GM10248 (cell line): ENCODE measurements at places on chromosomes 12 and 14.

DNA sequence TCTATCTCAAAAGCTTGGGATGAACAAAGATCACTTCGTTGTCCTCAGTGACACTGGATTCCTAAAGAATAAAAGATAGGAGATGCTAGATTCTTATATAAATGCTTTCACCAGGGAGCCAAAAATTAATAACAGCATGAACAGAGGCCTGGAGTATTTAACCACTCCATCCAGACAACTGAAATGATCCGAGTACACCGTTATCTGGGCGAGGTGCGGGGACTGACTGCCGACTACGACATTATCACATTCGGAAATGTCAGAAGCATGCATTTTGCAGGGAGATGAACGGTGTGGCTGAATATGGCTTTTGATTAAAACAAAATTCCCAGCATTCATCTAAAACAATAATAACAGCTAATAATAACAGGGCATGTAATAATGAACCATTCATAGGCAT is 56.6 kb downstream of the TRPV4 start:
- no peak for DNase-seq

GRCh38 chr12:39620659-39621658 is 1.4 kb upstream of the ABCD2 start:
- DNase-seq, result peak; percentile 42

DNA sequence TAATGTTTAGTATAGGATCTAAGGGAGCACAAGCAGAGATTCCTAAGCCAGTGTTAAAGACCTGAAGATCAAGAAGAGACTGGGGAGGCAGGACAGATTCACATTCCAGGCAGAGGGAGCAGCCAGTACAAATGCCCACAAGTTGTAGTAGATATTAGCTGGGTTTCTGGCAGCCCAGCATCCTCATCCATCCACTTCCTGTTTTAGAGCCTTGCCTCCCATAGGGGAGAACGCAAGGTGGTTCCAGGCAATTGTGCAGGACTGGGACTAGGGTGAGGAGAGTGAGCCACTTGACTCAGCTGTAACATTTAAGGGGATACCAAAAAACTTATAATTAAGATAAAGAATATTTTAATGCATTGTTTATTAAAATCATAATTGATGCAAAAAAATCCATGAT is 71.3 kb upstream of the PSMA6 start:
- no peak for DNase-seq

DNA sequence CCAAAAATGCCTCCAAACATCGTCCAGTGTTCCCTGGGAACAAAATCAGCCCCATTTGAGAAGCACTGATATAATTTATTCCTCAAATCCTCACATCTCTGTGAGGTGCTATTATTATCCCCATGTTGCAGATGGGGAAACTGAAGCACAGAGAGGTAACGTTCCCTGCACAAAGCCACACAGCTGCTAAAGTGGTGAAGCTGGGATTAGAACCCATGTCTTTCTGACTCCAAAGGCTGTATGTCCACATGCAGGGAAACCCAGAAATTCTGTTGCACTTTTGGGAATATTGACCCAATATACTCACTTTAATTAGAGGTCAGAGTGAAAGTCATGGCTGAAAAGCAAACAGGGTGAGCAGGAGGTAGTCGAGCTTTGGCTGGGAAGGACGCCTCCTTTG is 19.1 kb upstream of the WSCD2 start:
- no peak for DNase-seq

DNA sequence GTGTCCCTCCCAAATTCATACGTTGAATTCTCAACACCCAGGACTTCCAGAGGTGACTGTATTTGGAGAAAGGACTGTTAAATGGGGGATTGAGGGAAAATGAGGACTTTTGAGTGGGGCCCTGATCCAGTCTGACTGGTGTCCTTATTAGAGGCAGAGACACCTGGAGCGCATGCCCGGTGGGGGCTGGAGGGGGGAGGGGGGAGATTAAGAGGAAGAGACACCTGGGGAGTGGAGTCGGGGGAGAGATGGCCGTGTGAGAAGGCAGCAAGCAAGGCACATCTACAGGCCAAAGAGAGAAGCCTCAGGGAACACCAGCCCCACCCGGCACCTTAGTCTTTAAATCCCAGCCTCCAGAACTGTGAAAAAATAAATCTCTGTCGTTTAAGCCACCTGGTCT is 209.7 kb downstream of the SLC41A2 start:
- no peak for DNase-seq

DNA sequence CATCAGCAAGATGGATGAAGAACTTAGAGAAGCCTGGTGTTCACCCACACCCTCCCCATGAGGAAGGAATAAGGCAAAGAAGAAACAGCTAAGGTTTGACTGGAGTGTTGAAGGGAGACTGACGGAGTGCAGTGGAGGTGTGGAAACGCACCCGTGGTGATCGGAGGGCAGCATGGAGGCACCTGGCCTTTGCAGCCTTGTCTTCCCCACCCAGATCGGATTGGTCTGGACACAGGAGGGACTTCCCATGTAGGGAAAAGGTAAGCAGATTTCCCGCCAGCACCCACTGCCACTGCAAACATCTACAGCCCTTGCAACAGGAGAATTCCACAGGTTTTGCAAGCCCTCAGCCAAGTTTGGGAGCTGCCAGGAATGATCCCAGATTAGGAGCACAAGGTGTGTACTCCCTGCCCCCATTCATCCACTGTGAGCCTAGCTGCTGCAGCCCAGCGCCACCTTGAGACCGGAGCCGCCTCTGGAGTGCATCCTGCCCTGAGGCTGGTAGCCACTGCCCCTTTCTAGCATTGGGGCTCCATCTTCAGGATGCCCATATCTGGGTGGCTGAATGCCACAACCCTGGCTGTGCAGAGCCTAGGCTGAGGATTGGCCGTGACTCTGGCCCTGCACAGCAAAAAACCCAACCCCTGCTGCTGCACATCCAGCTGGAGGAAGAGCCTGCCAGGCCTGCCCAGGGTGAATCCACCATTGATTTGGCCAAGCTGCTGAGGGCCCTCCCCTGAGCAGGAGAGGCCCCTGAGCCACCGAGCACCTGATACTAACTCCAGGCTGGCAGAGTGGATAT is 411.1 kb downstream of the TMEM121 start:
- no peak for DNase-seq

DNA sequence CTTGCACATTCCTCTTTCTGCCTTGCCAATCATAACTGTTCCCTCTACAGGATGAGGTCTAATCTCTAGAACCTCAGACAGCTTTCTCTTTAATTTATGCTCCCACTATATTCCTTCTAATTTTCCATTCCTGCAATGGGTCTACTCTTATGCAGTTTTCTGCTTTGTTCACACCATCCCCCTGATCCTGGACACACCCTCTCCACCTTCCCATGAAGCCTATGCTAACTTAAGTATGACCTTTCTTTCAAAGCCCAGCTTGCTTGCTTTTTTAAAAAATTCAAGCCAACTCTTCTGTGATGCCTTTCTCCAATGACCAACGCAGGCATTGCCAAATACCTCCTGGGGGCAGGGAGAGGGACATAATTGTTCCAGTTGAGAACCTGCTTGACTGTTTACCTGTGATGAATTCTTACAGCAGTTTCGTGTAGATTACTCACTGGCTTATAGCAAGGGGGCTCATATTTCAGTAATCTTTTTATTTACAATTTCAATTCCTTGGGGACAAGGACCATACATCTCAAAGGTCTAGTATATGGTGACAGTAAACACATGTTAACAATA is 7.8 kb downstream of the SLC38A1 start:
- no peak for DNase-seq

DNA sequence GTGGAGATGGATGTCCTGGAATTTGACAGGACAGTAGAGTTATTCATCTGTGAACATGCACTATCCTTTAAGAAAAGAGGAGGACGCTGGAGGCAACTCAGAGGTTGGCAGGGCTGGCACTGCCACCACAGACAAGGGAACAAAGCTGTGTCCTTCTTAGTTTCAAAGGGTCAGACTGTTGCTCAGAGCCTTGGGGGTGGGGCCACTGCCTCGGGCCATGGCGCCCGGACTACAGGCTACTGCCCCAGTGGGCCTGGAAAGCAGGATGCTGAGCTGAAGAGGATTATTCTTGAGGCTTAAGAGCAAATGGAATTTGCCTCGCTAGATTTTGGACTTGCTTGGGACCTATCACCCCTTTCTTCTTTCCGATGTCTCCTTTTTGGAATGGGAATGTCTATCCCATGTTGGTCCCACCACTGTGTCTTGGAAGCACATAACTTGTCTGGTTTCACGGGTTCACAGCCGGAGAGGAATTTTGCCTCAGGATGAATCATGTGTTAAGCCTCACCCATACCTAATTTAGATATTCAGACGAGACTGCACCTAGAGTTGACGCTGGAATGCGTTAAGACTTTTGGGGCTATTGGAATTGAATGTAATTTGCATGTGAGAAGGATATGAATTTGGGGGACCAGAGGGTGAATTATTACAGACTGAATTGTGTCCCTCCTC is 114.8 kb upstream of the RFLNA start:
- no peak for DNase-seq

DNA sequence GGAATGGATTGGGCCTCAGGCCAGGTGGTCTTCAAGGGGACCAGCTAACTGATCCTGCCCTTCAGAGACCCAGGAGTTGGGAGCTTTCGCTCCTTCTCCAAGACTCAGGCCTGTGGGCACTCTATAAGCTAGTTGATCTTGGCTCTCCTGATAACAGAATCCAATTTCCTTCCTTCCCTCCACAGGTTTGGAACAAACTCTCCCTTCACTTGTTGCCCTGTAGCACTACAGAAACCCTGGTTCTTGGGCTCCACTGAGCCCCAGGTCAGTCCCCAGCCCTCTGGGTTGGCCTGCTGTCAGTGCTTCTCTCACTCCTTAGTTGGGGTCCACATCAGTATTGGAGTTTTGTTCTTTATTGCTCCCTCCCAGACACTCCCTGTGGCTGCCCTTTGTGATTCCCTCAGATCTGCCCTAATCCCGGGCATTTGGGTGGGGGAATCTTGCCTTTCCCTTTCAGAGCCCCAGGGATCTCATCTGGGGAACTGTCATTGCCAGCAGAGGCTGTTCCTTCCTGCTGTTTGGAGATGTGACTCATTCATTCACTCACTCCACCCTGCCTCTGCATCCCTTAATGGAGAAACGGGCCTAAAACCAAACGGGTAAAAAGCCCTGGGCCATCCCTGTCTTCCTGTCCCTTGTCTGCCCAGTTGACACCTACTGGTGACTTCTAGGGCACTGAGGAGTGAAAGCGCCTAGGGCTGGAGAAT is 4.4 kb upstream of the GPD1 start:
- no peak for DNase-seq

GRCh38 chr14:101017806-101018560 is 114.5 kb upstream of the RTL1 start:
- no peak for DNase-seq

GRCh38 chr14:90717916-90718315 is 98.3 kb downstream of the TTC7B start:
- DNase-seq, result no peak

GRCh38 chr12:56332512-56333196 is 1.1 kb downstream of the PAN2 start:
- no peak for DNase-seq

- DNase-seq, result no peak
These were observed 166.6 kb upstream of the CCDC198 start for GRCh38 chr14:57660208-57660607.

GRCh38 chr12:54991161-54991990 is 6.8 kb upstream of the TESPA1 start:
- DNase-seq, result peak; percentile 58

GRCh38 chr14:58571769-58572472 is 65.8 kb upstream of the DACT1 start:
- no peak for DNase-seq

- peak; percentile 75 for DNase-seq
These were observed 12.5 kb upstream of the MAP3K9 start for GRCh38 chr14:70821584-70822529.

DNA sequence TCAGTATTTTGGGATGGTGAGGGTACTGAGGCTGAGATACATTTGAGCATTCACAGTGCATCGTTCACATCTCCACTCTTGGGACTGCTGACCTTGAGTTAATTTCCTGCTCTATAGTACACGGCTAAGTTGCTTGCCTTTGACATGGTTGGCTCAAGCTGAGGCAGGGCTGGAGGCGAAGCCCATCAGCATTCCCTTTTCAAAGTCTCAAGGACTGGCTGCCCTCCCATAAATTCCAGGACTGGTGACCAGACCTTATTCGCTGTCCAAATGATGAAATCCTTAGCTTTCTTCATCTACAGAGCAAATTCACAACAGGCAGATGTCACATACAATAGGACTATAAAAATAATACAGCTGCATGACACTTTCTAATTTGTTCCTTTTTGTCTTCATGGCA is 85.9 kb downstream of the SSPN start:
- no peak for DNase-seq

DNA sequence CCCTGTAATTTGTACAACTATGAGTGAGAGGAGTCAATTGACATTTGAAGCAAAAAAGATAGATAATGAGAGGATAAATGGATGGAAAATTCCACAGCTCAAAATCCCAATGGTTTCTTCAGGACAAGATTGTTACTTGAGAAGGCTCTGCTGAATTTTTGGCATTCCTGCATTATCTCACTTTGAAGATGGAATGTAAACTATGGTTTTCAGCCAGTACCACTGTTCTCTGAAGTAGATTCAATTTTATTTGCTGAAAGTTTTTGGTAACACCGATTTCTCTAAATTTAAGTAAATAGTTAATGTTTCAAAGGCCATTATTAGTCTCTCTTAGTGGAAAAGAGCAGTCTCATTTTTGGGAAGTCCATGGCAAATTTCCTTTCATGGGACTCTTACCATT is 121.9 kb upstream of the SLC38A2 start:
- no peak for DNase-seq

- peak; percentile 28 for DNase-seq
These were observed 4.6 kb upstream of the SYCP3 start for GRCh38 chr12:101743724-101744472.

DNA sequence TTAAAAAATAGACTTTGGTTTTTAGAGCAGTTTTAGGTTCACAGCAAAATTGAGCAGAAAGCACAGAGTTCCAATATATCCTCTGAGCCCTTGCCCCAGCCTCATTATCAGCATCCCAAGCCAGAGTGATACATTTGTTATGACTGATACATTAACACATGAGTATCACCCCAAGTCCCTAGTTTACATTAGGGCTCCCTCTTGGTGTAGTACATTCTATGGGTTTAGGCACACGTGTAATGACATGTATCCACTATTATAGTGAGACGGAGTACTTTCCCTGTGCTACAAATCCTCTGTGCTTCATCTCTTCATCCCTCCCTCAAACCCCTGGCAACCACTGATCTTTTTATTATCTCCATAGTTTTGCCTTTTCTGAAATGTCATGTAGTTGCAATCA is 22.5 kb upstream of the GSG1 start:
- no peak for DNase-seq

DNA sequence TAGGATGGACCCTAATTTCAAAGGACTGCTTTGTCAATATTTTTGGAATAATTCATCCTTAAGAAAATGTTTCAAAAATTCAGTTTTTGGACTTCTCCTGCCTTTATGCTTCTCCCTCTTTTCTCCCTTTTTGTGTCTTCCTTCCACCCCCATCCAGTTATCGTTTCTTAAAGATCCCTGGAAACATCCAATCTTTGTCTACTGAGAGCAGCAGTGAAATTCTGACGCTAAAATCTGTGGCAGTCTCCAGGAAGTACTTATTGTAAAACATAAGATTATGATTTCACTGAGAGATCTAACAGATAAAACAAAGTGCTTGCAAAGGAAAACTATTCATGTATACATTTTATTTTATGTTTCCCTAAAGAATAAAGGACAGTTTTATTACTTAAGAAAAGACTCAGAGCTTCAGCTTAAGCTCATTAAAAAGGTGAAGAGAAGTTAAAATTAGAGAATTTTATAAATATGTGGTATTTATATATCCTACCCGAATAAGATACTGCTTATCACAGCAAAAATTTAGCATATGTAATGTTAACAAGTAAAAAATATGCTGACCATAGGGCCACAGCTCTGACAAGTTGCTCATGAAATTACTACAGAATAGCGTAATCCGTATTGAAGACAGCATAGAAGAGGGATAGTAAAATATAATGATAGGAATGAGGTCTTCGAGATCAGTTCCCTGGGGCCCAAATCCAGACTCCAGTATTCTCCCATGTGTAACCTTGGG is 6.9 kb downstream of the FRMD6 start:
- no peak for DNase-seq
